ENCODE measurements at places on chromosomes 11 and 22.

DNA sequence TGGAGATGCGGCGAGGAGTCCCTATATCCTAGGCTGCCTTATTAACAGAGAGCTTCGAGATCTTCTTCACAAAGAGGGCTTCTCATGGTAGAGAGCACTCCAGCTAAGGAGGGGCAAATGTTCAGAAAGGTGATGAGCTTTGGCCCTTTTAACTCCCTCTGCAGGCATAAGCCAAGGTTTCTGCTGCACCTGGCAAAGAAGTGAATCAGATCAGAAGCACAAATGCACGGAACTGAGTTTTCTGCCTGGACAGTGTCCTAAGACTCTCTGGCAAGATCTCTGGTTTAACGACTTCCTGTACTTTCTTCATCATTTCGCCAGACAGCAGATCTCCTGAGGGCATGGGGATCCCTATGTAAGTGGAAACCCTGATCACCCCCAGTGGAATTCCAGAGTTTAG lies 37.2 kb downstream of the POU2AF3 start:
- DNase-seq = no peak

GRCh38 chr11:9138612-9139579 lies 47.5 kb upstream of the SCUBE2 start:
- no peak for DNase-seq

GRCh38 chr11:109109571-109110315 lies 312.2 kb upstream of the C11orf87 start:
- DNase-seq = no peak

DNA sequence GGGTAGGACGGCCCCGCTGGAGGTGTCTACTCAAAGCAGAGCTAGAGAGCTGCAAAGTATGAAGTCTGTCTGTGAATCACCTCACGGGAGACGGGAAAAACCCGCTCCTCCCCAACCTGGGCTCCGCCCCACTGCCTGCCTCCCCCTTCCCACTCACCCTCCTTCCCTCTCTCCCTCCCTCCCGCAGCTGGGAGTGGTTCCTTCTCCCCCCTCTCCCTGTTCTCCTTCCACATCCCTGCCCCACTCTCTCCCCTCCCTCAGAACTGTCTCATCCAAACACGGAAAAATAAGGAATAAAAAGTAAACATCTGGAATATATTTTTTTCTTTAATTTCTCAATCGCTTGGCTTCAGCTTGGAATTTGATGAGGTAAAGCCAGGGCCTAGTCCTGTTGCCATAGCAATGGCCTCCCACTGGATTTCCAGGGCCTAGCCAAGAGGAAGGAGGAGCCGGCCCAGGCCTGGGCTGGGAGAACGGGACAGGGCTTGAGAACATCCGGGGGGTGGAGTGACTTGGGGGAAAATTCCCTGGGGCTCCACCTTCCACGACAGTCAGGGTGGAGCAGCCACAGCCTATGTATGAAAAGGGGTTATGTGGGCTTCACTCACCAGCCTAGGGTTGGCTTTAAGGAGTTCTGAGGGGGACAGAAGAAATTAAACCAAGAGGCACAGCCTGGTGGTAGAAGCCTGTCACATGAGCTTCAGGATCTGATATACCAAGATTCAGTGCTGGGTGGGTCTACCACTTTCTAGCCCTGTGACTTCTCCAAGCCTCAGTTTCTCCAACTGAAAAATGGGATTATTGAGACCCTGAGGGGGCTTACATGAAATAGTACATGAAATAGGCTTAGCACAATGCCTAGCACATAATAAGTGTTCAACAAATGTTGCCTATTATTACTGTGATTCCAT lies 2.2 kb downstream of the TNKS1BP1 start:
- no peak for DNase-seq

DNA sequence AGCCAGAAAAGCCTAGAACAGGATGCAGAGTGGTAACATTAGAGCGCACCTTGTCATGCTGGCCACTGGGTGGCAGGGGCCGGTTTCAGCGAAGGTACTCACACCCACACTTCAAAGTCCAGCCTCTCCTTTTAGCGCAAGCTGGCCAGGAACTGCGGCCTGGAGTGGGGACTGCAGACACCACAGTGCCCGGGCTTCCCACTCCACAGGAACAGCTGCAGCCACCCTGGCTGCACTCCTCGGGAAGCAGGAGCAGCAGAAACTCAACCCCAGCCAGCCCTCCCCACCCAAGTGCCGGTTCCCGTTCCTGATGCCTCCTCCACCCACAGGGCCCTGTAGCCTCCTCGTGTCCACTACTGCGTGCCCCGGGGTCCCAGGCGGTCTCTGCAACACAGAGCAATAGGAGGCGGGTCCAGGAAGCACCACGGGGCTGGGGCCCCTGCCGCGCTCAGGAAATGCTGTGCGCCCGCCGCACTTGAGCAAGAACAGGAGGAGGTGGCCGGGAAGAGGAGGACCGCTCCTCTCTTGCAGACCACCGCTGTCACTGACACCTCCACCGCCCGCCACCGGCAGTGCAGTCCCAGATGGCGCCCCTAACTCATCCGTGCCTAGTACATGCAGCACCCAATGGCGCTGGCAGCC lies 2.2 kb downstream of the RFPL2 start:
- no peak for DNase-seq

- DNase-seq = no peak
Measured at GRCh38 chr22:22923930-22924329, 36.3 kb downstream of the IGLL5 start.

GRCh38 chr11:69380921-69381581 lies 87.1 kb downstream of the MYEOV start:
- no peak for DNase-seq

- DNase-seq = no peak
Measured at GRCh38 chr11:119745776-119746535, 17.0 kb upstream of the NECTIN1 start.

DNA sequence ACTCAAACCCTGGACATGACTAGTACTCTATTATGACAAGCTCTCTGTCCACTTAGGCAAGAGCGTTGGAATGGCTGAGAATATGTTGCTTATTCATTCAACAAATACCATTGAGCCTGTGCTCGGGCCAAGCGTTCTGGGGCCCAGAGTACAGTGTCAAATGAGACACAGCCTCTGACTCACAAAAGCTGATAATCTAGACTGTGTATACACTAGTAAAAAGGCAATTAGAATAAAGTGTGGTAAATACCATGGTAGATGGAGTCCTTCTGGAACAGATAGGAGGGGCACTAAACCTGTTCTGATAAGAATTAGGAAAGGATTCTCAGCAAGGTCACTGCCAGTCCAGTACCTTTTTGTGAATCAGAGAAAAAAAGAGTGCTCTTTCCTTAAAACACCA lies 24.7 kb downstream of the KCNE3 start:
- no peak for DNase-seq

DNA sequence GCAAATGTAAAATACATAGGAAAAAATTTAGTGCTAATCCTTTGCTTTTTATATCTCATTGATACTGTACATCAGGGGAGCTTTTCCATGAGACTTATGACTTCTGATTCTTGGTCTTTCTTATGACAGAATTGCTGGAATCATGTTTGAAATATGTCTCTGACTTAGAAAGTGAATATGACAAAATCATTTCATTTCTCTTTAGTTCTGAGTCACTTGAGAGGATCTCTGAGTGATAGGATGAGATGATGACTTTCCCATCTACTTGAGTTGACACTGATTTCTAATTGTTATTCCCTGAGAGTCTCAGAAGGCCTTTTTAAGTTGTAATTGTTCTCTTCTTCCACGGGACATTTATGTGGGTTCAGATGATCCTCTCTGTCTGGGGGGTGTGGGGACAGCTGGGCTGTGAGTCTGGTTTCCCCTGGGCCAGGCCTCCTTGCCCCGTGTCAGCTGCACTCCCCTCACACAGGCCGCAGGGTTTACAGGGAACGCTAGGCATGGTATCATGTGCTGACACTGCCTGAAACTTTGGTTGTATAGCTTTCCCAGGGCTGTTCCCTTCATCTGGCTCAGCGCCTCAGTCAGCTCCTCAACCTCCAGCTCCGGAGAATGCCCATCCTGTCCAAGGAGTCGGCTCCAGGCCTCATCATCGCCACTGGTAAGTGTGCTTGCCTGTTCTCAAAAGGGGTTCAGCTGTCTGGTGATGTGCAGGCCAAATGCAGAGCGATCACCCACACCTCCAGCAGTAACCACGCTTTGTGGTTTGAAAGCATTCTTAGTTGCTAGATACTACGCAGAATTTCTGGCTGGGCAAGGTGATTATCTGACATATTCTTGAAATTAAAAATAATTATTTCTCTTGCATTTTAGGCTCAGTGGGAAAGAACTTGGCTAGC lies 69.5 kb upstream of the SORL1-AS1 start:
- no peak for DNase-seq

GRCh38 chr11:121592708-121593107 lies 139.9 kb upstream of the SORL1-AS1 start:
- no peak for DNase-seq

GRCh38 chr11:9219572-9219971 lies 45.6 kb downstream of the DENND5A start:
- no peak for DNase-seq

DNA sequence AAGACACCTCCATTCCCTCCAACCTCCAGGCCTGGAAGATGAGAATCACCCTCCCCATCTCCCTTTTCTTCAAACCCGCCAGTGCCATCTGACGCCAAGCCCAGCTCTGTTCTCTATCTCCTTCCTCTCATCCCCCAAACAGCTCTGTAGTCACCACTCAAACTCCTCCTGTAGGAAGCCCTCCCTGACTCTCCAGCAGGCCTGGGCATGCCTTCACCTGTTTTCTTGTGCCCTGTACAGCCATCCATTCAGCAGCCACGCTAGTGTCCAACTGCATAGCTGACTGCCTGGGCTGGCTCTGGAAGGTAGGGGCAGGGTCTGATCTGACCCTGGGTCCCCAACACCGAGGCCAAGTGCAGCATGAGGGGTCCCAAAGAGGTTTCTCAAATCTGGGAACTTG lies 25.0 kb downstream of the GDPD5 start:
- no peak for DNase-seq

DNA sequence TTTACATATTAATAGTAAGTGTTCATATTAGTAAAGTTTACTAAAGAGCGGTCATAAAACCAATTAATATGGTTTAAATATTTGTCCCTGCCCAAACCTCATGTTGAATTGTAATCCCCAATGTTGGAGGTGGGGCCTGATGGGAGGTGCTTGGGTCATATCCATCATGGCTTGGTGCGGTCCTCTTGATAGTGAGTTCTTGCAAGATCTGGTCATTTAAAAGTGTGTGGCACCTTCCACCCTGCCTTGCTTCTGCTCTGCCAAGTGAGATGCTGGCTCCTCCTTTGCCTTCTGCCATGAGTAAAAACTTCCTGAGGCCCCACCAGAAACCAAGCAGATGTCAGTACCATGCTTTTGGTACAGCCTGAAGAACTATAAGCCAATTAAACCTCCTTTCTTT lies 54.8 kb upstream of the OLFML1 start:
- DNase-seq = no peak

DNA sequence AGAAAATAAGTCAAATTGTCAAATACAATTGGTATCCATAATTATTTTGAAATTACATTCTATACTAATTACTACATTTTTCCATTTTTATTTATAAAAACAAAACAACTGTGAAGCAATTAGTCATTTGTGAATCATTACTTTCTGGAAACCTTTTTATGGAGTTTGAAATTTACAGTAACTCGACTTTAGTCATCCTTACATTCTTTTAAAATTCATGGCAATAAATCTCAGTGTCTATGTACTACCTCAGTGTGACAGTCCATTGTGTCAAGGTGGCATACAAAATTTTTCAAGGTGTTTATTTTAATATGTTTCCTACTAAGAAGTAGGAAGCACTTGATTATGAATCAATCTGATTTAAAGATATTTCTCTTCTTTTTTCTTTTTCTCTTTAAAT lies 1949.4 kb upstream of the RAG2 start:
- no peak for DNase-seq

GRCh38 chr11:93663021-93663420 lies 1.5 kb downstream of the CEP295 start:
- DNase-seq = no peak

DNA sequence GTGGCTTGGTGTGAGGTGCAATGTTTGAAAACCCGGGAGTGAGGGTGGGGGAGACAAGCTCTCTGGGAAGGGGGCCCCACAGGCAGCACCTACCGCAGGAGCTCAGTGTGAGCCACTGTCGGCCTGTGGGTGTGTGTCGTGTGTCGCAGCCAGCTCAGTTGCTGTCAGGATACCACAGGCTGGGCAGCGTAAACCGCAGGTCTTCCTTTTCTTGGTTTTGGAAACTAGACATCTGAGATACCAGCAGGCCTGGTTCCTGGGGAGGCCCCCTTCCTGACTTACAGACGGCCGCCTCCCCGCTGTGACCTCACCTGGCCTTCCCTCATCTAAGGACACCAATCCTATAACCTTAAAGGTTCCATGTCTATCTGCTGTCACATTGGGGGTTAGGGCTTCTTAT lies 19.4 kb downstream of the IRF7 start:
- DNase-seq = no peak

DNA sequence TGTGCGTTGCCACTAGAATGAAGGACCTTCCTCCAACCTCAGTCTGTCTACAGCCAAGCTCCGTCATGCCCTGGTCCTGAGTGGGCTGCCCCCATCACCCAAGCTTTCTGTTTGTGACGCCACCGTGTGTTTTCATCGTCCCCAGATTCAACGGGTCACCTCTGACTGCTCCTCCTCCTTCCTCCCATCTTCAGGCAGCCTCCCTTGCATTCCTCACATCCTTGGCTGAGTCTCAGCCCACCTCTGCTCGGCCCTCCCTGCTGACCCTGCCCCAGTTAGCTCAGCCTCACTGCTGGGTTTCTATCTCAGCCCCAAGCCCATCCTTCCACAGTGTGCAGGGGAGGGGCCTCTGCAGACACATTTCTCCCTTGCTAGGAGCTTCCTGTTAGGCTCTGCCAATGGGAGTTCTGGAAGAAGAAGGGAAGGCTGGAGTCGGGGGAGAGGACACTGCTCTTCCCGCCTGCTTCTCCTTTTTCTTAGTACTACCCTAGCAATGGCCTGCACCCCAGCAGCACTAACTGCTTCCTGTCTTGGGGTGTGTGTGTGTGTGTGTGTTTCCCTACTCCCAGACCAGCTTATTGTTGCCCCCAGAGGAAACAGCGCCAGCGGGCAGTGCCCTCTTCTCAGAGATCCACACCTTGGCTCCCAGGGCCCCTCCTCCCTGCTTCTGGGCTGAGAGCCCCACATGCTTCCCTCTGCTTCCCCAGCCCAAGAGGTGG lies 5.2 kb downstream of the IFT27 start:
- DNase-seq = no peak

DNA sequence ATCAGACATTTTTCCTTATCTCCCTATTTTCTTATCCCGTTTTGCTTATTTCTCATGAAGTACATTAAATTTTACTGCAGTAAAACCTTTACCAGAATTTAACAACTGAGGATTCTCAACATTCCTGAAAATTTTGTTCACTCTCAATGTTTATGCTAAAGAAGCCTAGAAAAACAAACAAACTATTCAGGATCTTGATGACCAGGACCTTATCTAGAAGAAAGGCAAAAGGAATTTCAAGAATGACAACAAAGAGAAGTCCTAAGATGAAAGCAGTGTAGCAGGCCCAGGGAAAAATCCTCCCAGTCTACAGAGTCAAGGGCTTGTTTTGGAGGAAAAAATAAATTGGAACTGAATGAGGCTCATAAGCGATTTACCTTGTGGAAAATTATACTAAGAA lies 283.3 kb upstream of the ARHGAP42 start:
- no peak for DNase-seq

DNA sequence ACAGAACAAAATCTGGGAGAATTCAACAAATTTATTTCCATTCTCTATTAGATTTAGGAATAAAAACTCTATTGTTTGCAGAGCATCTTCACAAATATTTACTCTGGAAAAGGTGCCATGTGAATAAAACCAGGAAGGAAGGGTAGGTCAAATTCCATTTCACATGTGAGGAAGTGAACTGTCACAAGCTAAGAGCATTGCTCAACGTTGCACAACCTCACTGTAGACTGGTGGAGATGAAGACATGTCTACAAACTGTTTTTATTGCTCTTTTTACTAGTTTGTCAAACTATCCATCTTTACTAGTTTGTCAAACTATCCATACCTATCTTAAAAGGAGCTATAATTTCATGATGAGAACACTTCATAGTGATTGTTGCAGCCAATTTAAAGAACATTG lies 236.4 kb downstream of the CNTN5 start:
- DNase-seq = no peak

Data from T follicular helper cell (primary cell).